ENCODE measurements at places on chromosomes 11 and 22. TPM values are rescaled to one million over a fixed set of nuclear protein-coding genes. Genes with fewer than 3 reads are reported as not detected.

Gene SCUBE1
- not detected for total RNA-seq

Gene APOA4
- not detected for total RNA-seq

Gene CCDC81
- total RNA-seq = 0.75 TPM

Gene SAAL1
- total RNA-seq = 43.5 TPM

Gene IGLL1
- total RNA-seq = not detected

Gene PNPLA5
- total RNA-seq = not detected

Gene EMID1
- total RNA-seq = not detected

GRCh38 chr11:104997288-104997687 is 25.7 kb downstream of the CASP5 start:
- DNase-seq = no peak

DNA sequence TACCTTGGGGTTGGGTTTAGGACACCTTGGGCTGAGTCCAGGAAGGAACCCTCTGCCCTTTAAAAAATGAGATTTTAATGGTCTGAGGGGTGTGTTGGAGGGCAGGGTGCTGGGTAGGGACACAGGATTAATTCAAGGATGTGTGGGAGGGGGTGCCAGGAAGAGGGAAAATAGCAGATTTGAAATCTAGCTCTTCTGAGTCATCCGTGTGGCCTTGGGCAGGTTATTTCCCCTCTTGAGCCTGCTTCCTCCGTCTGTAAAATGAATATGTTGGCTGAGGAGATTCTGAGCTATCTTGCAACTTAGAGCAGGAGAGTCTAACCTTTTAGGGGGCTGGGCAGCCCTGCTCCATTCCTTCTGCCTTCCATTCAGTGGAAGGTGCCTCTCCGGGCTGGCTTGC is 3.0 kb downstream of the TSPAN18 start:
- DNase-seq = no peak

GRCh38 chr22:46030231-46030880 is 53.4 kb upstream of the WNT7B start:
- DNase-seq = no peak

Measured in activated CD4-positive, alpha-beta T cell treated with anti-CD3 and anti-CD28 coated beads, Interleukin-2, amount 10 ng/mL, durations not matched to agents 24 days and 14 days (primary cell).